ENCODE measurements at places on chromosomes 4 and X.

GRCh38 chr4:177246641-177247584 lies 62.8 kb upstream of the NEIL3 start:
- no peak for DNase-seq

DNA sequence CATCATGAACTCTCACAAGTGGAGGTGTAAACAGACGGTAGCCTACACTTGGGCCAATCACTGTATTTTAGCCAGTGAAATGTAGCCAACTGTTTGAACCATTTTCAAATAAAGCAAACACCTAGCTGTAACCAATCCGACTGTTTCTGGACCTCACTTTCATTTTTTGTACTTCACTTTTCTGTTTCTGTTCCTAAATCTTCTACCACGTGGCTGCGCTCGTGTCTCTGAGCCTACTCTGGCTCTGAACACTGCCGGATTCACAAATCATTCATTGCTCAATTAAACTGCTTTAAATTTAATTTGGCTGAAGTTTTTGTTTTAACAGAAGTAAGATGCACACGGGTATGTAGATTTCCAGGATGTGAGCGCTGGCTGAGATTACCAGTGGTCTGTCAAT lies 319.1 kb downstream of the RAPGEF2 start:
- DNase-seq, result no peak

DNA sequence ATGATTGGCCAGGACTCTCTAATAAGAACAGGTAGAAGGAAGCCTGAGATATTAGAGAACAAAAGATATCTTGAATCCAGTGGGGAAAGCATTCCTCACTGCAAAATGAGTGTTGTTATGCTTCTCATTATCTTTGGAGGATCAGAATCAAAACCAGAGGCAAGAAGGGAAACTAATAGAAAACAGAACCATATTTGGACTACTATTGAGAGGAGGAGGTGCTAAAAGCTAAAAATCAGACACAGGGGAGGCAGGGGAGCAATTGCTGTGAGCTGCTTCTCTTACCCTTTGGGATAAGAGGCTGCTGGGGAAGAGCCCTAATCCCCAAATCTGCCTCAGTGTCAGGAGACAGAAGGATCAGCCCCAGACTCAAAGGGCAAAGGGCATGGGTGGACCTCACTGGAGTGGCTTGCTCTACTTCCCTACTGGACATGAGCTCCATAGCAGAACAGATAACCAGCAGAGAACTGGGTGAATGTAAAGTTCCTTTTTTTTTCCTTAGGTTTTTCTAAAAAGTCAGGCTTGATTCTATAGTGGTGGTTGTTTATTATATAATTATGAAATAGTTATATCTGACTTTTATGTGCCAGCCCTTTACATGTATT lies 60.1 kb downstream of the SEPTIN11 start:
- DNase-seq, result no peak

DNA sequence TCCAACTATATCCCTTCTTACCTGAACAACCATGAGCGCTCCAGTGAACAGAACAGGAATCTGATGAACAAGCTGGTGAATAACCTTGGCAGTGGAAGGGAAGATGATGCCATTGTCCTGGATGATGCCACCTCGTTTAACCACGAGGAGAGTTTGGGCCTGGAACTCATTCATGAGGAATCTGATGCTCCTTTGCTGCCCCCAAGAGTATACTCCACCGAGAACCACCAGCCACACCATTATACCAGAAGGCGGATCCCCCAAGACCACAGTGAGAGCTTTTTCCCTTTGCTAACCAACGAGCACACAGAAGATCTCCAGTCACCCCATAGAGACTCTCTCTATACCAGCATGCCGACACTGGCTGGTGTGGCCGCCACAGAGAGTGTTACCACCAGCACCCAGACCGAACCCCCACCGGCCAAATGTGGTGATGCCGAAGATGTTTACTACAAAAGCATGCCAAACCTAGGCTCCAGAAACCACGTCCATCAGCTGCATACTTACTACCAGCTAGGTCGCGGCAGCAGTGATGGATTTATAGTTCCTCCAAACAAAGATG lies 870.2 kb downstream of the ADGRL3 start:
- peak; percentile 37 for DNase-seq

GRCh38 chrX:97504431-97504830 lies 620.7 kb downstream of the RPA4 start:
- no peak for DNase-seq

- DNase-seq, result no peak
Observed at GRCh38 chrX:24775891-24776290, 82.2 kb downstream of the POLA1 start.

DNA sequence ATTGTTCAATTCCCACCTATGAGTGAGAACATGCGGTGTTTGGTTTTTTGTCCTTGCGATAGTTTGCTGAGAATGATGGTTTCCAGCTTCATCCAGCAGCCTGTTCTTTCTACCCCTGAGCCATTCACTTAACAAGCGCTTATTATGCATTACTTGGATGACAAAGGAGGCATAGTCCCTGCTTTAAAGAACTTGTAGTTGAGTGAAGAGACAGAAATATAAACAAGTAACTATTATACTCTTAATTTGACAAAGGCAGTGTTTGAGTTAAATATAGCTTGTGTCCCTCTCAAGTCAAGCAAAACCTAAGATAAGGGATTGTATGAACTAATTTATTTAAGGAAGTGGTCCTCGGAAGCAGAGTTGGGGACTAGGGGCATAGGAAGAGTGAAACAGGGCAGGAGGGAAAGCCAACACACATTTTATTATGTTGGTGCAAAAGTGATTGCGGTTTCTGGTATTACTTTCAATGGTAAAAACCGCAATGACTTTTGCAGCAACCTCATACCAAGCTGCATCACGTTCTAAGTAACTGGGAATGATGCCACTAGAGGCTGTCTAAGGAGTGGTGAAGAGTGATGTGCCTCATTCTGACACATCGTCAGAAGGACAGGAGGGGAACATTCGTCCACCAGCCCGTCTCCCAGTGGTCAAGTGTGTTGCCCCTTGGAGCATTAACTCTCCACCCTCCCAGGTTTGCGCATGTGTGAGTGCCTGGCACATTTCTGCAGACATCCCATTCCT lies 41.8 kb downstream of the QDPR start:
- DNase-seq, result no peak

- DNase-seq, result no peak
Observed at GRCh38 chr4:84964995-84965552, 1.4 kb downstream of the WDFY3 start.

GRCh38 chr4:46404981-46405380 lies 15.1 kb upstream of the GABRA2 start:
- DNase-seq, result no peak

DNA sequence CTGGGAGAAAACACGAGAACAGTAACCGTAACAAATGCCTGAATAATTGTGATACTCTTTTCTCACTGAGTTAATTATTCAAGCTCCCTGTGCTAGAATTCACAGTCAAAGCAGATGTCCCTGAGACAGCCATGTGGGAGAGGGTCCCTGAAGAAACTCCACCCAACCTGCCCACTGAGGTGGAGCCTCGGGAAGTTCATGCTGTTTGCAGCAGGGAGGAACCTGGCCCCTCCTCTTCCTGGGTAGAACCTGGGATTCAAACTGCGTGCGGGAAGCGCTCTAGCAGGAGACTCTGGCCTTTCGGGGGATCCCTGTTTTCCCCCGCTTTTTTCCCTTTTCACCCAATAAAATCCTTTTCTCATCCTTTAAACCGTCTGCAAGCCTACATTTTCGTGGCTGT lies 20.2 kb upstream of the RHOH start:
- DNase-seq, result no peak

DNA sequence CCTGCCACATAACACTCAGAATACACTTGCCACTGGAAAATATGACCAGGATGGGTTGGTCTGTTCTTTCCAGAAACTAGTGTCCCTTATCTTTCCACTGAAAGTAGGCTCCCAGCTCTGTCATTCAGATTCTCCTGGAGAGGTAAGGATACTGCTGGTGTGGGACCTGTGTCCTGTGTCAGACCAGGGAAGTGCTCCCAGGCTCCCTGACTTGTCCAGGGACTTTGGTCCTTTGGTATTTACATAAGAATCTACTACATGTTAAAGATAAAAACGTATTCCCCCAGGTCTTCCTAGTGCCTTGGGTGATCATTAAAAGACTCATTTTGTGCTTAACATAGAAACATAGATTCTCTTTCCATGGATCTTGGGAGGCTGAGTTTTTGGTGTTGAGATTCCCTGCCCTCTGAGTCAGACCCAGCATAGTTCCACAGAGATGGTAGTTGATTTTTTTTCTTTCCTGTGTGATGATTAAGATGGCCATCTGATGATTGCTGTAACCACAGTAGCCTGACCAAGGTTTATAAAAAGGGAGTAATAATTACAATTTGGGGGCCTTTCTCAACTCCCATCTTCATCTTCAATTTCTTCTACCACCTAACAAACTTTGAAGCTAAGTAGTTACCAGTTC lies 159.8 kb upstream of the JADE1 start:
- DNase-seq, result no peak

GRCh38 chr4:95268819-95269565 lies 279.8 kb downstream of the UNC5C start:
- no peak for DNase-seq

DNA sequence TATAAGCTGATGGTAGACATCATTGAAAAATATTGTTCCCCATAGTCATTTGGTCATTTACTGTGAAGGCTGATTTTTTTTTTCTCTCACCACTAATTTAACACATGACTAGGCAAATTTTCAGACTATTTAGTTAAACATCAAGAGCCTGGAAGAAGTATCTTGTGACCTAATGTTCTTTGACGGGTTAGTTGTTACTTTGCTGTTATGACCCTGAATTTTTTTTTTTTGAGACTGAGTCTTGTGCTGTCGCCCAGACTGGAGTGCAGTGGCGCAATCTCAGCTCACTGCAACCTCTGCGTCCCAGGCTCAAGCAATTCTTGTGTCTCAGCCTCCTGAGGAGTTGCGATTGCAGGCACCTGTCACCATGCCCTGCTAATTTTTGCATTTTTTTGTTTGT lies 67.0 kb downstream of the HPF1 start:
- no peak for DNase-seq

DNA sequence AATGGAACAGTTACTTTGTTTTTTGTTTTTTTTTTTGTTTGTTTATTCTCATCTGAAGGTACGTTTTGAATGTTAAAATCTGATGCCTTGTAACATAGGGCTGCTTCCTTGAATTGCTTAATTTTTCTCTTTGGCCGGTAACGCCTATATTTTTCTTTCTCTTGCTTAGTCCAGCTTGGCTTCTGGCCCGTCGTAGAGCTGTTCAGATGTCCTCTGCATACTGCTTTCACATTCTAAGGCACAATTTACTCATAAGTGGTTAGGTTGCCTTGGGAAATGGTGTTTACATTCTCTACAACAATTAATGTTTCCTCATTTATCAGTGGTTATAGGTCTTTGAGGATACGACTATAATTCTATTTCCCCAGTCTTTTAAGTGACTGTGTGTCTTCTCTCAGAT lies 7.9 kb downstream of the NONO start:
- DNase-seq, result no peak

- no peak for DNase-seq
Observed at GRCh38 chrX:115972717-115973116, 197.8 kb upstream of the AGTR2 start.

GRCh38 chr4:125338814-125339213 lies 24.1 kb downstream of the FAT4 start:
- no peak for DNase-seq

Data from sigmoid colon (tissue), 7 donors.